Stimulated activated CD8-positive, alpha-beta memory T cell treated with anti-CD3 and anti-CD28 coated beads, Interleukin-7, amount 100 ng/mL, for 24 hours (primary cell): ENCODE measurements at places on chromosomes 12 and 14.

- DNase-seq: no peak
Measured at GRCh38 chr14:35999294-35999693, 173.2 kb downstream of the BRMS1L start.

DNA sequence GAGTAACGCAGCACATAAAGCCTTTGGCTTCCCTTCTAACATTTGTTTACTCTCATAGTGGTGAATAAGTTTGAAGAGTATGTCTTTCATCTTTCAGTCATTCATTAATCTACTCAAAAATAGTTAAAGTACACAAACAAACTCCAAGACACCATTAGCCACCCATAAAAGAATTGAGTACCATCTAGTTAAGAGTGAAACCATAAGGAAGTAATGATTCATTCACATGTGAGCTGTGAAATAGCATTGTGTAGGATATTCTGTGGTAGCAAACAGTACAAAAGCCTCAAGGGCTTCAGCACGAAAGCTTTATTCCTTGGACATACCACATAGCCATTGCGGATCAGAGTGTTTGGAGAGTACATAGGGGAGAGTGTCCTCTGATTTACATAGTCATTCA lies 13.9 kb downstream of the SYT1 start:
- no peak for DNase-seq

DNA sequence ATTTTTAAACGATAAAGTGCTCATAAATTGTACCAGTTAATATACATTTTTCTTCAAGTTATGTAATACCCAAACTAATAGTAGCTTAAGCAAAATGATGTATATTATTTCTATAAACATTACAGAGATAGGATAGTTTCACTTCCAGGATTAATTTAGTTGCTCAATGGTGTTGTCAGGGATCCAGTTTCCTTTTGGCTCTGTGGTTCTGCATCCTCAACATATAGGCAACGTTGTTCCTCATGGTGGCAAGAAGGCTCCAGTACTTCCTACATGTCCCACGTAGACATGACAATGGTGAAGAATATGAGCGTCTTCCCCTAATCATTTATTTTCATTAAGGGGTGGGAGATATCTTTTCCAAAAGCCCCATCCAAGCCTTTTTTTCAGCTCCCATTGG lies 60.7 kb upstream of the DCD start:
- DNase-seq: no peak

- no peak for DNase-seq
Measured at GRCh38 chr12:67854351-67854750, 134.9 kb upstream of the IFNG-AS1 start.

DNA sequence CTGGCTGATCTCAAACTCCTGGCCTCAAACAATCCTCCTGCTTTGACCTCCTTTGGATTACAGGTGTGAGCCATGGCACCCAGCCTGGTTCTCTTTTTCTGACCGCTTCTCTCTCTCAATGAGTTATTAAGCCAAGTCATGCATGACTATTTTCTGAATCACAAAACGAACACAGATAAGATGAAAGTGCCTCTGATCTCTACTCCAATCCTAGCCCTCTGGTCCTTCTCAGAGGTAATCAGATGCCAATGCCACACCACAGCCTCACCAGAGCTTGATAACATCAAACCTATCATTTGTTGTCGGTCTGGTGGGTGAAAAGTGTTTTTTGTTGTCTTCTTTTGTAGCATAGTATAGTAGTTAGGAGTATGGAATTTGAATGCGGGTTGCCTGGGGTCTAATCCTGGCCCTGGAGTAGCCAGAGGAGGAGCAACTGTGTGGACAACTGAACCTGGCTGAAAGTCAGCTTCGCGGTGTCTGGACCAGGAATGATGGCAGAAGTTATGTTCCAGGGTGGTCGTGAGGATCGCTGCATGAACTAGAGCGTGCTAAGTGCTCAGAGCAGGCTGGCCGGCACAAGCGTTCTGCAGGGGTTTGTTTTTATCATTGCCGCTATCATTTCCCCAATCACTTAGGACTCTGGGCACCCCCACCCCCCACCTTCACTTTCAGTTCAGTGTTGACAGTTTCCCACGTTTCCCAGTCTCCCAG lies 77.9 kb downstream of the SPRING1 start:
- DNase-seq: no peak

- no peak for DNase-seq
Measured at GRCh38 chr14:19851365-19851764, 23.6 kb upstream of the OR4K2 start.

GRCh38 chr12:7106082-7106481 lies 2.9 kb downstream of the C1RL start:
- DNase-seq: no peak

DNA sequence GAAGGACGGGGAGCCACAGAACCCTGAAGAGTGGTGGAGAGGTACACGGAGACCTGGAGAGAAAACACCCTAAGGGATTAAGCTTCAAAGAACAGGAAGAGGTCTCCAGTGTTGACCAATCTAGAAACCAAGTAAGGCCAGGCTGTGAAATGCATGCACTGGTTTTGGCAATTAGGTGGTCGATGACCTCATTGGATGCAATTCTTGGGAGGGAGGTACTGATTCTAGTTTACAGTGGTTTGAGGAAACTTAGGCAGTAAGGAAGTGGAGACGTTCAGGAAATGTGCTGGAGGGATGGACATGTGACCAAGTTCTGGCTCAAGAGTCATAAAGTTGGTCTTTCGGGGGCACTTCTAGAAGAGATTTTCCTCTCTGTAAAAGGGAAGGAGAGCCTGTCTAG lies 91.3 kb upstream of the CEP83 start:
- no peak for DNase-seq

DNA sequence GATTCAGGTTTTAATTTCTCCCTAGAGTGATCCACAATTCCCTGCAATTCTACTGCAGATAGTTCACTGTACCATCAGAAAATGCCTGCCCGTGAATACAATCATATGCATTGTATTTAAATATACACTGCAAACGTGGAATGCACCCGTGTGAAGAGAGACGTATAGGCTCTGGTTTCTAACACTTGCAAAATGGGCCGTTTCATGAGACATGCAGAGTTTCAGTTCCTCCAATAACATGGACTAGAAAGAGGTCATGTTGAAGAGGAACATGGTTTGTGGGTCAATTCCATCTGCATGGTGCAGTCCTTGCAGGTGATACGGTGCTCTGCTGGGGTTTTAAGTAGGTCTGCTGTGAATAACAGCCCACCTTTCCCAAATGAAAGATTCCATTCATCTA lies 373.3 kb downstream of the TMEM132D start:
- no peak for DNase-seq

DNA sequence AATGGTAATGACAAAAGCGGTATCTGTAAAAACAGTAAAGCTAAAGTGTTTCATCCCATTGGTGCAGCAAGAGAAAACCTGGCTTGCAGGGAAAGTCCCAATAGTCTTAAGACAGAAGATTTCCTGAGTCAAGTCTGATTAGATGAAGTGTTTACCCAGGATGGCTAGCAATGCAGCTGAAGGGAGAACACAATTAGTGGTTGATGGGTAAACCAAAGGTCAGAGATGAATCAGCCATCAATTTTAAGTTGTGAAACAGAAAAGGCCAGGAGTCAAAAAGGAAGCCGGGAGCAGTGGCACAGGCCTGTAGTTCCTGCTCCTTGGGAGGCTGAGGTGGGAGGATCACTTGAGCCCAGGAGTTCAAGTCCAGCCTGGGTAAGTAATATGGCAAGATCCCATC lies 52.6 kb downstream of the SEC23A start:
- DNase-seq: no peak

DNA sequence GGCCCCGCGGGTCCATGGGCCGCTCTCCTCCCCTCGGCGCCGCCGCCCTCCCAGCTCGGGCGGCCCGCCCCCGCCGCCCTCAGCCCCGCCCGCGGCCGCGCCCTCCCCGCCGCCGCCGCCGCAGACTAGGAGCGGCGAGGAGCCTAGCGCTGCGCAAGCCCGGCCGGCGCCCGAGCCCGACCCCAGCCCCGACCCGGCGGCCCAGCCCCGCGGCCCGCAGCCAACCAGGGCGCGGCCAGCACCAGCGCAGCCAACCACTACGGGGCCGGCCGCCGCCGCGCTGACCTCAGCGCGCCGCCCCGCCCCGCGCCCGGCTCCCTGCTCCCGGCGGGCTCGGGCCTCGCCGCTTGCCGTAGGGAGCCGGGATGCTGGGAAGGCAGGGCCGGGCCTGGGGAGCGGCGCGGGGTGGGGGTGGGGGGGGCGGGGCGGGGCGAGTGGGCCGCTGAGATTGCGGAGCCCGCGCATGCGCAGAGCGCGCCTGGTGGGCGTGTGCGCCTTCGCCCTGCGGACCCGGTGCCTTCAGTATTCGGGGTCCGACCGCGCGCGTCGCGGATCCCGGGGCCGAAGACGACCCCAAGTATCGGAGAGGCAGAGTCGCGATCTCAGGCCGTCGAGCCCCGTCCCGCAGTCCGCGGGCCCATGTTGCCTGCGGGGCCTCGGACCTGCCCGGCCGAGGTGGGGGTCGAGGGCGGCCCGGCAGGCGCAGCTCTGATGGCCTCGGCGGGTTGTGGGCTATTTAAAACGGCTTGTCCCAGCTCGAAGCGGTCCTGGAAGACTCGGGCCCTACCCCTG lies at the start of gene CDC42BPB:
Gene CDC42BPB (minus strand): TSS at position 178 of the 792 bp plus-strand sequence. CDS start 376 bp downstream, outside the sequence.
- peak; percentile 16 for DNase-seq

- no peak for DNase-seq
Measured at GRCh38 chr12:18556161-18556560, 181.7 kb downstream of the PLCZ1 start.

DNA sequence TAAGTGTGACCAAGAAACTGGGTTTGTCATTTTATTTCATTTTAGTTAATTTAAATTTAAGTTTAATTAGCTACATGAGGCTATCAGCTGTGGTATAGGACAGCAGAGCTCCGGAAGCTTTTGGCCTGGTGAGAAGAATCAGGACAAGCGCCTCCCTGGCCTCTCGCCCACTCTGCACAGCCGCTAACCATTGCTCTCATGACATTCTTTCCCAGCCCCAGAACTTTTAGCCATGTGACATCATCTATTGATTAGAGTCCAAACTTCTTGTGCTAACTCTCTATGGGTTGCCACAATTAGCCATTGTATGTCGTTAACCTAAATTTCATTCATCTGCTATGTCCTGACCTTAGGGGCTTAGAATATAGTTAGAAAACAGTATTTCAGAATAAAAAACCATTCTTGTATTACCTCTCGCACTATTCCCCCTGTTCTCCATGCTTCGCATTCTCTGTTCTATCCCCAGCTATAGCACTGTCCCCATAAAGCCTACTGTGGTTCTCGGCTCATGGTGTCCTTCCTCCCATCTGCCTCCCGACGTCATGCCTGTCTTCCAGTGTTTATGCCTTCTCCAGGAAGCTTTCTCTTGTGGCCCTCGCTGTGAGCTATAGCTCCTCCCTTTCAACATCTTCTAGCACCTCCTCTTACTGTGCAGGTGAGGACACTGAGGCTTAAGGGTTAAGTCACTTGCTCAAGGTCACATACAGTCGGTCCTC lies 23.5 kb downstream of the SSH1 start:
- DNase-seq: no peak

- DNase-seq: no peak
Measured at GRCh38 chr12:116053479-116054200, 223.9 kb downstream of the MED13L start.

DNA sequence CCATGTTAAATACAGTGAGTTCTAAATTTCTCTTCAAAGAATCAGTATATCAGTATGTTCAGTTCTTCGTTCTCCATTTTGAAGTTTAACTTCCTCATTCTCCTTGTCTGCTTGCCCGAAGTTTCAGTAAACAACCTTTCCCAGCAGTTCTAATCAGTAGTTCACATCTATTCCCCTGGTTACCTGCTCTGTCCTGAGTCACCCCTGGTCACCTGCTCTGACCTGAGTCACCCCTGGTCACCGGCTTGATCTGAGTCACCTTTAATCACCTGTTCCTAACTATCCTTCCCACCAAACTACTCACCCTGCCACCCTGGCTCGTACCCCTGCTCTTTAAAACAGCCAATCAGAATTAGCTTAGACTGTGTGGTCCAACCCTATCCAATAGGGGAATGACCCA lies 9.4 kb upstream of the OR10G3 start:
- no peak for DNase-seq

DNA sequence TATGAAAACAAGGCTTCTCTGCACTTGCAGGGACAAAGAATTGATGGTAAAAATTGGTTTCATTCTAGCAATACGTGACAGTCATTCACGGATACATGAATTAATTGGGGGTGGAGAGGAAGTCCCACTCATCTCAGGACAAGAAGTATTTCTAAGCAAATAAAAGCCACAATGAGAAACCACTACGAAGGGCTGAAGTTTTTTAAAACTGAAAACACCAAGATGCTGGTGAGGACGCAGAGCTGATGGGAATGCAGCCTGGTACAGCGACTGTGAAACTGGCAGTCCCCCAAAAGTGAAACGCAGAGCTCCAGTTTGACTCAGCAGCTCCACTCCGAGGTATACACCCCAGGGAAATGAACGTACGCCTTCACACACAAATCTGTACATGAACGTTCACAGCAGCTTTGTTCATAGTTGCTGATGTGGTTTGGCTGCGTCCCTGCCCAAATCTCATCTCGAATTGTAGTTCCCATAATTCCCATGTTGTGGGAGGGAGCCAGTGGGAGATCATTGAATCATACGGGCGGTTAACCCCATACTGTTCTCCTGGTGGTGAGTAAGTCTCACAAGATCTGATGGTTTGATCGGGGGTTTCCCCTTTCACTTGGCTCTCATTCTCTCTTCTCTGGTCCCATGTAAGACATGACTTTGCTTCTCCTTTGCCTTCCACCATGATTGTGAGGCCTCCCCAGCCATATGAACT lies 89.0 kb downstream of the SCARB1 start:
- peak; percentile 46 for DNase-seq

- no peak for DNase-seq
Measured at GRCh38 chr12:48300774-48301173, 49.9 kb downstream of the ZNF641 start.

- DNase-seq: no peak
Measured at GRCh38 chr14:75295061-75295461, 16.4 kb downstream of the FOS start.

DNA sequence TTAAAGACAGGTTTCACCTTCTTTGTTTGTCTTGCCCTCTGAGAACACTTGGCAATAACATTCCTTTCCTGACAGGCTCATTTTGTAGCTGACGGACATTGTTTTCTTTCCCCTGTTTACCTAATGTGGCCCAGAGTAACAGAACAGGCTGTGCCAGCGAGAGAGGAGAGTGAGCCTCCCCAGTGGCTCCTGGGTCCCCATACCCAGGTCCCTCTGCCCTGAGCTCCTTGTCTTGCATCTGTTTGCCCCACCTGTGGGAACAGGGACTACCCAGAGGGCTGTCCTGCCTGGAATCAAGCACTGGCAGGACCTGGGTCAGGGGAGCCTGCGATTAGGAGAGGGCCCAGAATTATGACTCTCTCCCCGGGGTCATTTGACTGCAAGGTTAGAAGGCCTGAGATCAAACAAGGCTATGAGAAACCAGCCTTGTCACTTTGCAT lies 222.9 kb downstream of the ZFP36L1 start:
- DNase-seq: no peak

GRCh38 chr12:47944685-47945340 lies 18.6 kb upstream of the TMEM106C start:
- no peak for DNase-seq

DNA sequence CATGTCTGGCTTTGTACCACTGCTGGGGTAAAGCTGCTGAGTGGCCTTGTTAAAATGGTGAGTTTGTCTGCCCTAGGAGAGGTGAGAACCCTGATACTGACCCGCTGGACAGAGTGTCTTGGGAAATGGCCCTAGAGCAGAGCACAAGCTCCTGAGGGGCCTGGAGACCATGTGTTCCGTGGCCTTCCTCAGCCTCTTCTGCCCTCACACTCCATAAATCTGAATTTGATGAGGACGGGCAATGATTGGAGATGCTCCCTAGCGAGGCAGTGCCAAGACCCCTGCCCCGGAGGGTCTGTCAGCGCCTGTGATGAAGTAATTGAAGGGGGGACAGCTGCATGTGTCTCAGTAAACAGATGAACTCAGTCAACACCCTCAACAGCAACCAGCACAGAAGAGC lies 54.1 kb downstream of the KCNA5 start:
- DNase-seq: no peak

GRCh38 chr12:98653866-98654493 lies 8.9 kb downstream of the APAF1 start:
- no peak for DNase-seq
